ENCODE measurements at places on chromosomes 4 and X. TPM values are rescaled to one million over a fixed set of nuclear protein-coding genes. Genes with fewer than 3 reads are reported as not detected.

PALLD gene
- total RNA-seq, result 17.9 TPM

DNA sequence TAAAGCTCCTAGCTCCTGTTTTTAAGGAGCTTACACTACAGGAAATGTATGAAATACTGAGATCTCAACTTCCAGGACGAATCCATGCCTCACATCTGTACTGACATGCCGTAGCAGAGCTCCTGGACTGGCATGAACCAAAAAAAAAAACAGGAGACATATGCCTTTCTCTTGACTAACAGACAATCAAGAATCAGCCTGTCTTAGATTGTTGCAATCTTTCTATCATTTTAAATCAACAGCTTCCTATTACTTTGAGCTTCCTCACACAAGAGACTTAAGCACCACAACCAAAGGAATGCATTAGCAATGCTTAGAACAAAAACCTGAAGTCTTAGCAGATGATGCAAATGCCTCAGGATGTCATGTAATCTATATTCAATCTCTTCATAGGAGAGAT, 34.7 kb upstream of the AREG start:
- DNase-seq, result peak; percentile 53

UNC5C gene
- not detected for total RNA-seq

GRCh38 chrX:23845351-23845817, 62.4 kb downstream of the APOO start:
- no peak for DNase-seq

DCAF12L1 gene
- not detected for total RNA-seq

DNA sequence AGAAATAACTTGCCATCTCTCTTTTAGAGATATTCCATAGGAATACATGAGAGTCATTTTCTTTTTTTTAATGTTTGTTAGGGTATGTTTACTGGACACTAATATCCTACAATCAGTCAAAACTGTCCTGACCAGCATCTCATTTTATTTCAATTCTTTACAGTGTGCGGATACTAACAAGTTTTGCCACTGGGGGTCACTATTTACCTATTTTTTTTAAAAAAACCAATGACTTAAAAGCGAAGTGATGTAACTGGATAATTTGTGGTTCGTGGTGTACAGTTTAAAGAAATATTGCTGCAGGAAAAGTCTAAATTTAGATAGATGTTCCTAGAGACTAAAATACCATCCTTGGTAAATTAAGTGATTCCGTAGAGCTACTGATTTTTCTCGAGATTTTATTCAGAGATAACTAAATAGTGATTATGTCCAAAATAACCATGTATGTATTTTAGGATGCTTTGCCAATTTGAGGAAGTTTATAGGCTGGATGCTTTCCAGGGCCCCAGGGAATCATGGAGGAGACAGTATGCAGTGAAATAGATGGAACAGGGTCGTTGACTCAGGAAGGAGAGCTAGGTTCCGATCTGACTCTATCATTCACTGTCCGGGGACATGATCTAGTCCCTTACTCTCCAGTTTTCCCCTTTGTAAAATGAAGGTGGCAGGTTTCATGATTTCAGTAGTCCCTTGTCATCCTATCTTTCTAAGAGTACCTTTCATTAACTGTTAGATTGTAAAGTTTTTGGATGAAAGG, 34.0 kb upstream of the GNPDA2 start:
- DNase-seq, result peak; percentile 62

DNA sequence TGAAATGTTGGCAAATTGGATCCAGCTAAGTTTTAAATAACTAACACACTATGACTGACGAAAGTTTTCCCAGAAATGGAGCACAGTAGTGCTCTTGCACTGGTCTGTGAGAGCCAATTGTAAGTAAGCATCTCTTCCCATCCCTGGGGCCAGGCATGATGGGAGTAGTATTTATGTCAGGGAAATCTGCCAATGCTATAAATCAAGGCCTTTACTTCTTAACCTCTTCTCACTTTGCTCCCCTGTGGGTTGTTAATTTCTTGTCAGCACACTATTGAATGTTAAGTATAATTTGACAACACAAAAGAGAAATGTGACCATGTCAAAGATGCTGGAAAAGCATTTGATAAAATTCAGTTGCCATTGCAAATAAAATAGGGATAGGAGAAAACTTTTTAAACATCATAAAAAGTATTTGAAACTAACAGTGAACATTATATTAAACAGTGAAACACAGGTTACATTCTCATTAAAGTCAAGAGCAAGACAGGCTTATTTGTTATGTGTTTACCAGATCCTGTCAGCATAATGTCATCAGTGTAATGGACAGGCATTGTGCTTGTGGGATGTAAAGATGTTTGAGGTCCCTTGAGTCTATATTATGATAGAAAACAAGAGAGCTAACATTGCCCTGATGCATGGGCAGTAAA, 5.0 kb downstream of the F8A1 start:
- no peak for DNase-seq

- DNase-seq, result no peak
These were observed 453 bp upstream of the PBDC1 start for GRCh38 chrX:76172325-76172893.

DNA sequence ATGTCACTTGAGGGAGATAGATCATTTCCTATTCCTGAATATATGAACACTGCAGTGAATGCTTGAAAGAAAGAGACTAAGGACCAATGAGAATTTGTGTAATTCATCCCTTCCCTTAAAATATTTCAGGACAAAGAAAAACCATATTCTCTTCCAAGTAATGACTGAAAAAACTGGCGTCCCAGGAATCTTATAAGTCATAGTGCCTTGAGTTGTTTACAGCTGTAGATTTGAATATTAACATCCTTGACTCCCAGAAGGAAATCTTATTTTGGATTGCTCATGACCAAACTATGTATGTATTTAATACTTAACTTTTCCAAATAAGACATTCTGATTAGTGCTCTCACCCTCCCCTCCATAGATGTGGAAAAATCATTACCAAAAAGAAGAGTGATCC, 55.5 kb downstream of the CLDN22 start:
- DNase-seq, result peak; percentile 72

DNA sequence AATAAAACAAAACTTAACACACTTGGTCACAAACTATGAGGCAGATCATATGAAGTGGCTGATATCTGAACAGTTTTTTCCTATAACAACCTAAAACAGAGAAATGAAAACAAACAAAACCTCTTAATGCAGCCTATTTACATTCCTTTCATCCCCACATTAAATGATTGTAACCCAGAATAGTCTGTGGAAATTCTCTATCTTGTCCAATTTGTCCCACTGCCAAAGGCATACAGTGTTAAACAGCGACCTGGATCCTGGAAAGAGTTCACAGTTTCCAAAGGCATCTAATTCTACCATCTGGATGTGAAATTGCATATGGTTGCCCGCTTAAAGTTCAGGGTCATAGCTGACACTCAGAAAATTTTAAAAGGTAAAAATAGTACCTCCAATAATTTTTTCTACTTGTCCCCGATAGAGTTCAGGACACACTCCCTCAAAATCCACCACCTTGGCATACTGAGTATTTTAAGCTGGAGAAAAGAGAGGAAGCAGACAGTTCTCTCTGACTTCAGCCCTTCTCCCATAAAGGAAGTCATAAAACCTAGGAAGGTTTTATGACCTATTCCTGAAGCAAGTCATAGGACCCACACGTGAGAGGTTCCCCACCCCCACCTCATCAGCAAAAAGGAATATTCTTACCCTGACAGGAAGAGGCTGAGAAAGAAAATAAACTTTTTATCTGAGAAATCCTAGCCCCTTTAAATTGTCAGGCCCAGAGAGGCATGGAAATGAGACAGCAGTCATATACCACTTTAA, 270.2 kb downstream of the PAPSS1 start:
- DNase-seq, result no peak

- DNase-seq, result no peak
These were observed 45.5 kb upstream of the RBM47 start for GRCh38 chr4:40675166-40675565.

PNMA3 gene
- not detected for total RNA-seq

- DNase-seq, result peak; percentile 78
These were observed 45.8 kb downstream of the KDR start for GRCh38 chr4:55079451-55080173.

GRCh38 chr4:2867758-2868491, 24.3 kb downstream of the ADD1 start:
- peak; percentile 54 for DNase-seq

- DNase-seq, result peak; percentile 73
These were observed 46.3 kb downstream of the STARD8 start for GRCh38 chrX:68693481-68694434.

DNA sequence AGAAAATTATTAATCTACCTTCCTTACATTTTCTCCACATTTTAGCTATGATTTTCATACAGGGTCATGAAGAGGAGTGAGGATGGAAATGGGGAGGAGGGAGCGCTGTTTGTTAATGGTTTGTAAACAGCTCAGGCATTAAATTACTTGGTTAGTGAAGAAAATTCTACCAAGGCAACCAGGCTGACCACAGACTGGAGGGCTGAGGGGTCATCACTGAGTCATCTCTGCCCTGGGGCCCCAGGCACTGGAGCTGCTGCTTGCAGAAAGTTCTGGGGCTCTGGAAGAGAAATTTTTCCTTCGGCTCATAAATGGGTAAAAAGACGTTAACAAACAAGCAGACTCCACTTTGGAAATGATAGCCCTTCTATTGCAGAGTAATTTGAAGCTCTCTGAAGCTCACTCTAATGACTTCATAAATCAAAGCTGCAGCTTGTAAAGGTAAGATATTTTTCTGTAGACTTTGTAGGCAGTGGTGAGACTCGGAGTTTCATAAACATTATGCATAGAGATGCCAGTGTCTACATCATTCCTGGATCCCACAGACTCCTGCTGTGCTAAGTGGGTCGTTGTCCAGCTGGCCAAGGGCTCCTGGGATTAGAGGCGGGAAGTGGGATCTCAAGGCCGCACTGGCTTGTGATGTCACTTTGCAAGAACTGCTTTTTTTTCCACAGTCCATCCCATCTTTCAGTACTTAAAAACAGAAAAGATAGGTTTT, 159.6 kb downstream of the PTTG2 start:
- DNase-seq, result peak; percentile 75

DNA sequence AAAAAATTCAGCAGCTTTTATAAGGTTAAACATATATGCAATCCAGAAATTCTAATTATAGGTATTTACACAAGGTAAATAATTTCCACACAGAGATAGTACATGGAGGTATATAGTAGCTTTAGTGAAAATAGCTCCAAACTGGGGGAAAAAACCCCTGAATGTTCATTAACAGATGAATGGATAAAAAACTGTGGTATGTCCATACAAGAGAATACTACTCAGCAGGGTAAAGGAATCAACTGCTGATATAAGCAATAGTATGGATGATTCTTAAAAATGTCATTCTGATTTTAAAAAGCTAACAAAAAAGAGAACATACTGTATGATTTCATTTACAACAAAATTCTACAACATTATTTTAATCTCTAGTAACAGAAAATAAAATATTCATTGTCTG, 37.2 kb upstream of the FRMD7 start:
- DNase-seq, result no peak

DNA sequence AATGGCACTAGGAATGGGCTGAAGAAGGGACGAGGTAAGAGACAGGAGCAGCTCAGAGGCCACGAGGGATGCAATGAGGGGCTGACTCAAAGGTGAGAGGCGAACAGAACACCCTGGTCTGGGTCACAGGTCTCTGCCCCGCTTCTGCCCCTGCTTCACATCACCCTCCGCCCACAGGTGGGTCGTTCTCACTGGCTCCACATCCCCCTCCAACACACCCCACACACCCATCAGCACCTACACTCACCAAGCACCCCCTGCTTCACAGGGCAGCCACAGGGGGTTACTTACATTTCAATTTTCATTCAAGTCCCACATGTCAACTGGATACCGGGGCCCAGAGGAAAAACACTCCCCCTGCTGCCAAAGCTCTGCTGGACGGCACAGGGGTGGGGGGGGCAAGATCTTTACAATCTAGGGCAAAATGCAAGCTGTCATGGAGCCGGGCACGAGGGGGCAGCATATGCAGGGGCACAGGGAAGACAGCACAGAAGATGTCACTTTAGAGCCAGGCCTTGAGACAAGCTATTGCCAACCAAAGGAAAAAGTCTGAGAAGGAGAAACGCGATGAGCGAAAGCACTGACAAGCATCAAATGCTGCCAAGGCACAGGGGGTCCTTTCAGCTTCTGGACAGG, 94.0 kb downstream of the AFAP1 start:
- no peak for DNase-seq

BEX1 gene
- total RNA-seq, result 73.0 TPM

GRCh38 chr4:147770831-147771230, 38.9 kb downstream of the ARHGAP10 start:
- DNase-seq, result no peak

DNA sequence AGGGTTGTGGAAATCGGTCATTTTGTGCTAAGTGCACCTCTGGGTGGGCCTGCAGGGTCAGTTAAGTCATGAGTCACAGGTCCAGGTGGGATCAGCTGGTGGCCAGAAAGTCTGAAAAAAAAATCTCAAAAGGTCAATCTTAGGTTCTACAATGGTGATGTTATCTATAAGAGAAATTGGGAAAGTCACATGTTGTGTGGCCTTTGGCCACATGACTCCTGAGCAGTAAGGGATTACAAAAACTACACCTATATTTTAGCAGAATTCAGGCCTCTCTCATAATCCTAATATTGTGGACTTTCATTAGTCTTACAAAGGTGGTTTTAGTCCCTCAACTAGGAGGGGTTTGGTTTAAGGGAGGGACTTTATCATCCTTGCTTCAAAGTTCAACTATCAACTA, 59.1 kb downstream of the UCHL1 start:
- DNase-seq, result no peak

TRMT10A gene
- total RNA-seq, result 1.6 TPM

P2RY10 gene
- not detected for total RNA-seq

DNA sequence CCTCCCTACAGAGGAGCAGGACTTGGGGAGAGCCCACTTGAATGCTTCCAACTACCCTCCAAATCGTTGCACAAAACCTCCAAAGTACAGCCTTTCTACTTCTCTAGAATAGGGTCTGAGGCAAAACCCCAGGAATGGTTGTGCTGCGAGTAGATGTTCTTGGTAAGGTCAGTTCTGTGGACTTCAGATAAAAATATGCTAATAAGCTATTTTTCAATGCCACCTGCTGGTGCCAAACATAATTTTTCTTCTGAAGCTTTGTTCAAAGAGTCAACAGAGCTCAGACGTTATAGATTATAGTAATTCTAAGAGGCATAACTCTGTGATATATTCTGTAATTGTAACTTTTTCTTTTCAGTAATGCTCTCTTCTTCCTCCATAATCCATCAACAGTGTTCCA, 425.7 kb downstream of the GPAT3 start:
- DNase-seq, result peak; percentile 44

DNA sequence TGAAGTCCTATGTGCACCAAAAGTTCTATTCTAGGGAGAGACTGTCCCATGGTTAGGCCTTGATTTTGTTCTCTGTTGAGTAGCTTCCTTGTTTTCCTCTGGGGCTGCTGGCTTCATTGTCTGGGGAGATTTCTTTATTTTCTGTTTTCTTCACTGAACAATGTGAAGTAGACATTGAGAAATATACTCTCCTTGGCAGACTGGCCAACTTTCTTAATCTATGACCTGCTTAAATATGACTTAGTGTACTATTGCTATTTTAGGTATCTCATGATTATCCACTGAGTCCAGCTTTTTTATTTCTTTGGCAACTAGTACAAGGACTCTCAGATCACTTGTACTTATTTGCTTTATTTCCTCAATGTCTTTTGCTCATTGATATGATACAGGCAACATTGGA, 1594.6 kb downstream of the ARAP2 start:
- no peak for DNase-seq

SERTM2 gene
- not detected for total RNA-seq

All from GM23248 (cell line).